ENCODE measurements at places on chromosomes 3 and 15. TPM values are rescaled to one million over a fixed set of nuclear protein-coding genes. Genes with fewer than 3 reads are reported as not detected.

- H3K4me1 ChIP-seq, result no peaks in the 10 kb centered on the region
- no peaks in the 10 kb centered on the region for H3K27me3 ChIP-seq
- no peak for DNase-seq
- peaks cover 4% of the 10 kb centered on the region for H3K36me3 ChIP-seq
- no peak overlapping the region for H3K27ac ChIP-seq
- no peak overlapping the region for H3K4me3 ChIP-seq
Observed at GRCh38 chr3:108602249-108602934, 12.9 kb downstream of the DZIP3 start.

DNA sequence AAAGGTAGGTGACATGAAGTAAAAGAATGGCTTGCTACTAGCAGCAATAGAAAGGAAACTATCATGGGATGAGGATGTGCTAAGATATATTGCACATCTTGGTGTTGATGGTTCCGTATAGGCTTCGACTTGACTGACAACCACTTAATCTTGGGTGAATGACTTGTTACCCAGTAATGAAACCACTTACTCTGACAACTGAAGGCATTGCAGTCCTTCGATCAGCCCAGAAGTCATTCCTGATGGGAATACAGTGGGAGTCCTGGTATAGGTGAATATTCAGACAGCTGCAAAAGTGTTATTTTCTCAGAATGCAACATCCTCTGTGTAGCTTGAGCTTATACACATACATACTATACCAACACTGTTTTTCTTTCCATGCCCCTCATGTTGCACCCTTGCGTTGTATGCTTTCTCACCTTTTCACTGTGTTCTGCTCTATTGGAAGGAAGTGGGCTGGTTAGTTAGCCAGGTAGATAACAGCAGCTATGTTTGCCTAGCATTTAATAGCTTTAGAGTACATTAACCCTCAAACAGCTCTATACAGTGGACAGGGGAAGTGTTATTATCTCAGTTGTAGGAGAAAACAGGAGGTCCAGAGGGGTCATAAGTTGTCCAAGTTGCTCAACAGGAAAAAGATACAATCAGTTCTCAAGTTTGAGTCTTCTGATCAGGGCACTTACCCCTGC, 376.5 kb downstream of the MFSD1 start:
- no peaks in the 10 kb centered on the region for H3K27me3 ChIP-seq
- no peak for DNase-seq
- H3K36me3 ChIP-seq, result no peaks in the 10 kb centered on the region
- H3K4me1 ChIP-seq, result no peaks in the 10 kb centered on the region
- no peak overlapping the region for H3K27ac ChIP-seq

DNA sequence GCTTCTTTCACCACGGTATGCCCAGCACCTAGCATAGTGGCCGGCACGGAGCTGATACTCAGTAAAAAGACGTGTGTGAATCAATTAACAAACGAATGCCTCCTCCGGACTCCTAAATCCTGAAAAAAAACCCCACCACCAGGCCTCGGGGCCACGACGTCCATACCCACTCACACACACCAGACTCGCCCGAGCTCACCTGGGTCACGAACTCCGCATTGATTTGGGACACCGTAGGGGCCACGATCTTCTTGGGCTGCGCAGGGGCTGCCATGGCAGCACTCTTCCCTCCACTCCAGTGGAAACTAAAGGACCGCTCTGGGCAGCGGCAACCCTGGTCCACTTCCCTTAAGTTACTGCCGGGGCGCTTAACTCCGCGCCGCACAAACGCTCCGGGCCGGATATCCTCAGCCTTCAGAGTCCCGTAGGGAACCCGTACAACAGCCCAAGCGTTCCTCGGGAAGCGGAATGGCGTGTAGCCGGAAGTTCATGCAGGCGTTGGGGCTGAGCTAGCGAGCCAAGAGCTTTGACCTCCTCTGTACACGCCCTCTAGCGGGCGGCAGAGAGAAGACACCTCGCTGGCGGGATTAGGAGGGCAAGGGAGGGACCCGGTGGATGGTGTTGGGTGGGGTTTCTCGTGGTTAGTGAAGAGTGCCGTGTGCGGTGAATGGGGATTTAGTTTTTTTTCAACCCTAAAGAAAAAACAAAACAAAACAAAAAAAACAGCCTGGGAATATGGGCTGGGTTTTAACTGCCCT, at the start of gene AQR:
AQR (minus strand) TSS at position 403 of the 758 bp plus-strand sequence; CDS start at position 274, 129 bp downstream.
- DNase-seq, result peak; percentile 98
- no peaks in the 10 kb centered on the region for H3K36me3 ChIP-seq
- peak within 1 kb of the TSS; percentile 83 for H3K27ac ChIP-seq
- peak within 1 kb of the TSS; percentile 90 for H3K4me3 ChIP-seq
- H3K27me3 ChIP-seq, result no peaks in the 10 kb centered on the region

DNA sequence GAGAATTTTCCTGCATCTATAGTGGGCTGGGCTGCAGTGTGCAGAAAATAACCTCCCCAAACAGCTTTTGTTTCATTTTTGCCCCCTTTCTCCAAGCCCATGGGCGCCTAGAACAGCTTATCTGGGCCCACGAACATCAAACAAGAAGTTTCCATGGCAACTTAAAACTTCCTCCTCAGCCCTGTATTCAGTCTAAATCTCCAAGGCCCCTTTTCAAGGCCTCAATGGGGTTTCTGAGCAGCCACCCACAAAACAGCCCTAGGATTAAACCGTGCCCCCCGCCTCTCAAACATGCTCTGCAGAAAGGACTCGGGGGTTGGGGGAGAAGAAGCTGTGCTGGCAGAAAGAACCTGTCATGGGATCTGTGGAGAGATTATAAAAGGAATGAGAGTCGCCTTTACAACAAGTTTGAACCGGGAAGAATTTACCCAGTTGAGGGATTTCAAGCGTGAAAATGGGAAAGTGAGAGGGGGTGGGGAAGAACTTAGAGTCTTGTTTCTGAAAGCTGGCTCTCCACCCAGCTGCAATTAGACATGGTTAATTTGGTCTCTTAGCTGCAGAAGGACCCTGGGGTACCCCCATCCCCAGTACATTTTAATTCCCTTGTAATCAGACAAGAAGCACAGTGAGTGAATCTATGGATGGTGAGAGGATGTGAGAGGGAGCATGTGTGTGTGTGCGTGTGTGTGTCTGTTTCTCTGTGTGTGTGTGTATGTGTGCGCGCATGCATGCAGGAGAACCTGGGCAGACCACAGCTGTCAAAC, 4.3 kb upstream of the FAM107A start:
- DNase-seq, result peak; percentile 37
- H3K27me3 ChIP-seq, result peaks cover 13% of the 10 kb centered on the region
- H3K4me1 ChIP-seq, result no peaks in the 10 kb centered on the region
- no peak overlapping the region for H3K4me3 ChIP-seq
- H3K27ac ChIP-seq, result no peak overlapping the region
- no peaks in the 10 kb centered on the region for H3K36me3 ChIP-seq

CYP8B1 gene
- polyA plus RNA-seq, result not detected
